ENCODE measurements at places on chromosomes 12 and 14.

DNA sequence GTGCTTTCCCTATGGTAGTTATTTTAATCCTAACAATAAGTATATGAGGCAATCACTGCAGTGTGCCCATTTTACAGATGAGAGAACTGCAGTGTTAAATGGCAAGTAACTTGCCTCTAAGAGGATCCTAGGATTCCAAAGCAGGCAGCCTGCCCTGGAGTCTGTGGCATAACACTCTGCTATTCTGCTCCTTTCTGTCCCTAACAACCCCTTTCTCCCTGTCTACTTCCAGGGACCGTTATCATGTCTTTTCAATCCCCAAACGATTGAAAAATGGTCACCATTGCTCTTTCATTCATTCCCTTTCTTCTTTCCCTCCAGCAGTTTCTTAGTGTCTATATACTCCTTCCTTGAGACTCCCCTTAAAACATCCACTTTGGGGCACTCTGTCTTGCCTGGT is 1.3 kb upstream of the ANO2 start:
- DNase-seq: no peak

GRCh38 chr12:6285063-6285477 is 25.4 kb upstream of the PLEKHG6 start:
- DNase-seq: peak; percentile 72

DNA sequence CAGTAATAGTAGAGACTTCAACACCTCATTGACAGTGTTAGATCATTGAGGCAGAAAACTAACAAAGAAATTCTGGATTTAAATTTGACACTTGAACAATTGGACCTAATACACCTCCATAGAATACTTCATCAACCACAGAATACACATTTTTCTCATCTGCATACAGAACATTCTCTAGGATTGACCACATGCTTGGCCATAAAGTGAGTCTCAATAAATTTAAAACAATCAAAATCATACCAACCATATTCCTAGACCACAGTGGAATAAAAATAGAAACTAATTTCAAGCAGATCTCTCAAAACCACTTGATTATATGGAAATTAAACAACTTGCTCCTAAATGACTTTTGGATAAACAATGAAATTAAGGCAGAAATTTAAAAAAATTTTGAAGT is 82.3 kb downstream of the SLC38A4 start:
- no peak for DNase-seq

DNA sequence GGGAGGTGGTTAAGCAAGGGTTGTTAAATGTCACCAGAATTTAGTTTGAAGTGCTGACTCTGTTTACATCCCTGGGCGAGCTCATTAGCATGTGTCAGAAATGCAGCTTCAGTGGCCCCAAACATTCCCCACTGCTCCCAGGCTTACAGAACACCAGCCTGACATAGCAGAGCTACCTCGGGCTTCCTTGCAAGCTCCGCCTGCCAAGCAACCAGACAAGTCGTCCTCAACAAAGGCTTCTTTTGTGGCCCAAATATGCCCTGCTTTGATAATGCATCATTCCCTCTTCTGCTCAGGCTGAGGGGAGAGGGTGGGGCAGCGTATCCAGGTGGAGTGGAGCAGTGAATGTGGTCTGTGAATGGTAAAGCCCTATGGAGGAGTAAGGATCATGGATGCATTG is 28.0 kb downstream of the ERH start:
- DNase-seq: no peak

DNA sequence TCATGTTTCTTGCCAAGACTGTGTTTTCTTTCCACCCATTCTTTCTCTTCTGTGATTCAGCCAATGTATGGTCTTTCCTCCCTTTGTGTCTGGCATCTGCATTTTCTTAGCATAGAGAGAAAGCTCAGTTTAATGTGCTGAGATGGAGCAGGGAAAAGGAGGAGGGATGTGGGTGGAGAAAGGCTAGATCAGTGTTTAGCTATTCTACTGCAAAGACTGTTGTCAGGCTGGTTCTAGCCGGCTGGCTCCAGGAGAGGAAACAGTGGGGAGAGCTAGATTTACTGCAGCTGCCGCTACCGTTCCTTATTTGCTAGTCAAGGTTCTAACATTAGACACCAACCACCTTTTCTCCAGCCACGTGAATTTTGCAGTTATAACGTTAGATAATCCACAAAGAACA is 5.2 kb upstream of the RIMKLB start:
- peak; percentile 47 for DNase-seq

DNA sequence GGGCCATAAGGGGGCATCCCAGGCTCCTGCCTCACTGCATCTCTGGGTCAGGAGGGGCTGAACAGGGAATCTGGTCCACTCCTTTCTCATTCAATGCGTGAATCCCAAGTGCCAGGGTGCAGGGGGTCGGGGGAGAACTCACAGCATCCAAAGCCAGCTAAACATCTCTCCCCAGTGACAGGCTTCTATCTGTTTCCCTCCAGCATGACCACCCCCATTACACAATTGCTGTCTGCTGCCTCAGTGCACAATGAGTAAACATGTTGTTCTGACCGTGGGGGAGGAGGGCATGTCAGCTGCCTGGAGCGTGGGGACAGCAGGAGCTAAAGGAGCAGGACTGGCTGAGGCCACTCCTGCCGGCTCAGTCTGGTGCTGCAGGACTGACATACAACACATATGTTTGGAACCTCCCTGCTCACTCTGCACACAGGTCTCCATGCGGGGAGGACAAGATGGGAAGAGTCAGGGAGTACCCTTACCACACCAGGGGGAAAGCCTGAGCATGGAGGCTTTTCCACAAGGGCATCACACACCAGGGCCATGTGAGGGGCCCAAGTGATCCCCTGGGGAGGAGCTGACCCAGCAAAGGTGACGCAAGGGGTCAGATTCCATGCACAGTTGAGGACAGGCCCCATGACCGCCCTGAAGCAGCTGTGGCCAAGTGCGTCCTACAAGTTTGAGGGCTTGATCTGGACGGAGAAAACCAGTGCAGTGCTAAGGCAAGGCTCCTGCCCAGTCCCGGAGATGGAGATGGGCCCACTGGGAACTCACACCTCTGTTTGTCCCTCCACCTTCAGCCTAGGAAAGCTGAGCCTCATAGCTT is 1.4 kb downstream of the TNS2 start:
- DNase-seq: peak; percentile 66

GRCh38 chr12:29771786-29772185 is 12.0 kb downstream of the TMTC1 start:
- DNase-seq: peak; percentile 10

GRCh38 chr12:3294481-3294911 is 196.5 kb upstream of the PRMT8 start:
- DNase-seq: no peak

GRCh38 chr12:3130057-3130830 is 53.1 kb downstream of the TSPAN9 start:
- peak; percentile 21 for DNase-seq
